Brain microvascular endothelial cell (primary cell): ENCODE measurements at places on chromosomes 12 and 14.

DNA sequence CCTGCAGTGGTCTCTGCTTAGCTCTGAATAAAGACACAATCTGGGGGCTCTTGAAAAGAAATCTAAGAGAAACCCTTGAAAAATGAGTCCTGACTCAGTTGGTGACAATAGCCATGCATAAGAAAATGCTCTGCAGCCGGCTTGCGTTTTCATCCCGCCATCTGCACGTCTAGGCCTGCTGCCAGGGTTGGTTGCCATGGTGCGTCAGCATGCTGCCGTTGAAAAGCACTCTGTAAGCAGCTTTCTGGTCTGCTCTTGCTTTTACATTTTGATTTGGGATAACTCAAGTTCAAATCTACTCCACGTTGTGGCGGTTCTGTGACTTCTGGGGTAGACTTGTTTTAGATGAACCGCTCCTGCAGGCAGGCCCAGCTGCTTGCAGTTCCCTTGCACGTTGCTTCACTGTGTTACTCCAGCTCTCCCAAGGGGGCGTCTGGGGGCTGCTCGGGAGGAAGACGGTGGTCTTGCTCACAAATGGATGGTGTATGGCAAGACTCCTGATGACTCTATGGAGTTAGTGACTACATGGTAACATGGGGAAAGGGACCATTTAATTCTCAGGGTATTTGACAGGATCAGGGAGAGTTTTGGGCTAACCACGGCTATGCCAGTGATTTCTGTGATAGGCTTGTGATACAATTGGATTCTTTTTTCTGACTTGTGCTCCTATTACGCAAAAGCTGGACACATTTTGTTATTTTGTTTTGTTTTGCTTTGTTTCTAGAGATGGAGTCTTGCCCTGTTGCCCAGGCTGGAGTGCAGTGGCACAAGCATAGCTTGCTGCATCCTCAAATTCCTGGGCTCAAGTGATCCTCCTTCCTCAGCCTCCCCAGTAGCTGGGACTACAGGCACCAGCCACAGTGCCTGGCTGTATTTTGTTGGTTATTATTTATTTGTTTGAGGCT, 15.8 kb downstream of the WNT5B start:
- peak; percentile 75 for DNase-seq

DNA sequence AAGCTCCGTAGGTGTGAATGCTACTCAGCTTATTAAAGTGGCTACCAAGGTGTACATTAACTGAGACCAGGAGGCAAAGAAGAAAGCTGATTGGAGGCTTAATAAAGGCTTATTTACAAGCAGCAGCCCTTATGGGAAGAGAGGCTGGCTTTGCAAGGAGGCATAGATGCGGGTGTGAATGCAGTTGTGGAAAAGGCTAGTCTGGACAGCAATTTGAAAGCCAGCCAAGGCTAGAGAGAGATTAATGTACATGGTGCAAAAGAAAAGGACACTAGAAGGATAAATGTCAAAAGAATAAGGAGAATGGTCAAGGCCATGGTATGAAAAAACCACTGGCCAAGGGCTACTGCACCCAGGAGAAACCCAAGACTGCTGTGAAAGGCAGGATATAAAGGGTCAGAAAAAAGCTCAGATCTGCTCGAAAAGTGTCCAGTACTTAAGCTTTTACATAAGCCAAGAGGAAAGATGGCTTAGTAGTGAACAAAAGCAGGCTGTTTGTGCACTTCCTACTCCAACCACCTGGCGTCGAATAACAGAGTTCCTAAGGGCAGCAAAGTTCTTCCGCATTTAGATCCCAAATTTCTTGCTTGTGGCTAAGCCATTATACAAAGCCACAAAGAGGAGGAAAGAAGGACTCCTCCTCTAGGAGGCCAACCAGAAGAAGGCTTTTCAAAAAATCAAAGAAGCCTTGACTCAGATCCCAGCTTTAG, 24.0 kb downstream of the KLRK1 start:
- DNase-seq = no peak

- peak; percentile 55 for DNase-seq
Observed at GRCh38 chr12:124681779-124682391, 114.5 kb upstream of the NCOR2 start.

- DNase-seq = no peak
Observed at GRCh38 chr12:62252576-62252975, 7.6 kb upstream of the USP15 start.
